CD4-positive, alpha-beta T cell treated with Interleukin-4 for 4 hours (primary cell): ENCODE measurements at places on chromosomes 13 and 19.

DNA sequence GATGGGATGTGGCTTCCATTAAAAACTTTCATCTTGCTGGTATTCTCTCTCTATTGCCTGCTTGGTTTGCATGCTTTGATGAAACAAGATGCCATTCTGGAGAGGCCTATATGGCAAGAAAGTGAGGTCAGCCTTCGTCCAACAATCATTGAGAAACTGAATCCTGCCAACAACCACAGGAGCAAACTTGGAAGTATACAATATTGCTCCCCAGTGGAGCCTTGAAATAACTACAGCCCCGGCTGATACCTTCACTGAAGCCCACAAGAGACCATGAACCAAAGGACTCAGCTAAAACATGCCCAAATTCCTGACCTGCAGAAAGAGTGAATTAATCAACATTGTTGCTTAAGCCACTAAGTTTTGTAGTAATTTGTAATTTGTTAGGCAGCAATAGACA, 82.5 kb upstream of the FGF14 start:
- DNase-seq = no peak

- no peak for DNase-seq
Measured at GRCh38 chr19:34375598-34375997, 10.6 kb downstream of the GPI start.

GRCh38 chr13:113539822-113540221, 44.7 kb upstream of the TFDP1 start:
- no peak for DNase-seq

- no peak for DNase-seq
Measured at GRCh38 chr13:74562381-74562780, 428.2 kb upstream of the KLF12 start.

- DNase-seq = no peak
Measured at GRCh38 chr19:46033401-46033800, 7.4 kb downstream of the IGFL4 start.
